ENCODE measurements at places on chromosomes 6 and 20.

DNA sequence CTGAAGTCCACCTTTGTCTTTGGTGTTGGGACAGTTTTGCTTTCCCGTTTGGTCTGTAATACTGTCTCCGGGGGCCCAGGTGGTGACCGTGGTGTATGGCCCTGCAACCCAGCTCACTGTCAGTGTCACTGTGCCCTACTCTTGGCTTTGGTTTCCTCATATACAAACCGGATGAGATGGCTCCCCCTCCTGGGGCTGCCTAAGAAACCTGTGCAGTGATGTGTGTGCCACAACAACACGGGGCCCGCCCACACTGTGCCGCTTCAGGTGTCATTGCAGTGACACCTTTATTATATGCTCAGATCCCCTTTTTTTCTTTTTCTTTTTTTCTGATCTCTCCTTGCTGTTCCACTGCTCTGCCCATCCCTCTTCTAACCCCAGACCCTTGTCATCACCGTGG, 73.9 kb downstream of the RAMACL start:
- no peak for DNase-seq

DNA sequence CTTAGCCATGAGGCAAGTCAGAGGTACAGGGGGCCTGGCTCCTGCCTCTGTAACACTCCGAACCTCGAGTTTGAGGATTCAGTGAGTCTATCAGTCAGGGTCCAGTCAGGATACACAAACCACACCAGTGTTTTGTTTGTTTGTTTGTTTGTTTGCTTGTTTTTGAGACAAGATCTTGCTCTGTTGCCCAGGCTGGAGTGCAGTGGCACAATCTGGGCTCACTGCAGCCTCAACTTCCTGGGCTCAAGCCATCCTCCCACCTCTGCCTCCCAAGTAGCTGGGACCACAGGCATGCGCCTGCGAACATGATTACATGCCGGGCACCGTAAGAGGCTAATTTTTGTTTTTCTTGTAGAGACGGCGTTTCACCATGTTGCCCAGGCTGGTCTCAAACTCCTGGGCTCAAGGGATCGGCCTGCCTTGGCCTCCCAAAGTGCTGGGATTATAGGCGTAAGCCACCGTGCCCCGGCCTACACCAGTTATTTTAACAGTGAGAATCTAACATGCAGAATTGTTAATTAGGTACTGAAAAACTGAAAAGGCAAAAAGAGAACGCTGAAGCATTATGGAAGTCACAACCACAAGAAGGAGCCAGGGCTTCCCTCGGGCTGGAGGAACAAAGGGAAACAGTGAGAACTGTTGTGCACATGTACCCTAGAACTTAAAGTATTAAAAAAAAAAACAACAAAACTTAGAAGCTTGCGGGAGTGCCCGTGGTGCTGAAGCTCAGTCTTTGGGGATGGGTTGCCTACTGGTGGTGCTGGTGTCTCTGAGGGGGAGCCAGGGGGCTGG, 40.4 kb downstream of the SRSF3 start:
- DNase-seq = no peak

GRCh38 chr6:12165722-12166280, 124.4 kb upstream of the EDN1 start:
- DNase-seq = no peak

DNA sequence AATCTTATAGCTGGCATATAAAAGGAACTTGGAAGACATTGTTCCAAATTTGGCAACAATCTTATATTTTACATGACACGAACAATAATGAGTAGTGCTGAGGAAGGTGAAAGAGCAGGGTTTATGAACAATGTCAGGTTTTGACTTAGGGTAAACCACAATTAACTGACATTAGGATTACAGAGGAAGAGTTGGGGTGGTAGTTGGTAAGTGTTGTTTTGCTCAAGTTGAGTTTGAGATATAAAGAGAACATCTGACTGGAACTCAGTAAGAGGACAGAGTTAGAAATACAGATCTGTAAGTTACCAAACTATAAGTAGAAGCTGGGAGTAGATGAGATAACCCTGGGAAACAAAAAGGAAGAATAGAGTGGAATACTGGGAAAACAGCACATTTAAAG, 15.1 kb downstream of the RTN4IP1 start:
- DNase-seq = no peak

DNA sequence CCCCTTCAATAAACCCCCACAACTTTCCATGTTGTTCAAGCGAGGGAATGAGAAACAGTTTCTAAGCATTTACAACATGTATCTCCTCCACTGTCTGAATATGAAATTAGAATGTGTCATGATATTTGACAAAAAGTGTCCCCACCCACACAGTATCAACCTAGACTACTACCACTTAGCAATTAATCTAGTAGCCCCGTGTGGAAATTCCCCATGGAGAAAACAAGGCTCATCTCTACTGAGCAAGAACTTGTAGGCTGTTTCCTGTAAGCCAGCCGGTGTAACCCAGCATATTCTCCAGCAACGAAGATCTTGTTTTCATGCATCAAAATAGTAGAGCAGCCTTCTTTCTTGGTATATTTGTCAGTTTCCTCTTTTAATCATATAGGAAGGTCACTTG, 115.0 kb downstream of the IRF4 start:
- DNase-seq = no peak
